CD4-positive, alpha-beta T cell treated with Interleukin-12 subunit alpha and Interleukin-12 subunit beta, for 1 hour (primary cell): ENCODE measurements at places on chromosomes 3 and 15.

DNA sequence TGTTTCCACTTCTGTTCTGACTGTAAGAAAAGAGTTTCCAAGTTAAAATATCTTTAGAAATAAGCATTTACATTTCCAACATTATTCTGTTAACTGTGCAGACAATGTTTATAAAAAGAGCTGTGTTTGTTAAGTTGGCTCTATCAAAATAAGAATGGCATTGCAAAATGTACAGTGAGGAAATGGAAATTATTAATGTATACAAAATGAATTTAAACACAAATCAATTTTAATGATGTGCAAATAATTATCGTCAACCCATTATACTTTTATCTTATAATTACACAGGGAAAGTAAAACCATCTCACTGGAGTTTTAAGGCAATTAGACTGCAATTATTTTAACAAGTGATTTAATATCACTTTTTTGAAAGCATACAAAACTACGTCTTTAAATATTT is 17.5 kb downstream of the MRPS22 start:
- no peak for DNase-seq

DNA sequence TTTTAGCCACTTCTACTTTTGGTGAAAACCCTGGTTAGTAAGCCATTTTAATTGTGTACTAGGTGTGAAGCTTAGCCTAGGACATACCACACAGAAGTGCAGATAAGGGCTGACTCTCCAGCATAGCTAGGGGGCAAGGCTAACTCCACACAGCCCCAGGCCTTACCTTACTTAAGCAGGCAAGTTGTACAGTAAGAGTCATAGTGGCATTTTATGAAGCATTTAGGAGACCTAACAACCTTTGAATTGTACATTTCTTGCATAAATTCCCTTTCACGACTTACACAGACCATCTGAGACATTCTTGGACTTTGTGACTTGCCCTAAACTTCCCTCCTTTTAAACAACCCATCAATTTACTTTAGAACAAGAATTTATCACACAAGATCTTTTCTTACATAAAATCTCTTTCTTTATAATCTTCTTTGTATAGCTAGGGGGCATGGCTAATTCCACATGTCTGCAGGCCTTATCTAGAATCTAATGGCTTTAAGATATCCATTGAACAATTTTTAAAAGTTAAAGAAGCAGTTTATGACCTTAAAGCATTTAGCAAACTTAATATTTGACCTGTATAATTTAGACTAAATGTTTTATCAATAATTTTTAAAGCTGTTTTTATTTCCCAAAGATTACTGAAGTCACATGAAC is 18.7 kb upstream of the SKIL start:
- no peak for DNase-seq

GRCh38 chr3:195757438-195757770 is 36.6 kb downstream of the MUC20 start:
- no peak for DNase-seq

DNA sequence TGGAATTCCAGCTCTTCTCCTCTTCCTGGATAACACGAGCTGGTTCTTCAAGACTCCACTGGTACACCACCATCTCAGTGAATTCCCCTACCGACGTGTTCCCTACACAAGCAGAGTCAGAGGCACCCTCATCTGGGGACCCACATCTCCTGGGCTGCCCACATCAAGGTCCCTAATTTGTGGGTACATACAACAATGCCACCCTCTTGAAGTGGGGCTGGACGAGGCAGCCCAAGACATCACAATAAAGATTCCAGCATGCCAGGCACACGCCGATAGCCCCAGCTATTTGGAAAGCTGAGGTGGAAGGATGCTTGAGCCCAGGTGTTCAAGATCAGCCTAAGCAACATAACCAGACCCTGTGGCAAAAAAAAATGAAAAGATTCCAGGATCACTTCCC is 221.2 kb upstream of the LINGO1 start:
- no peak for DNase-seq

GRCh38 chr3:123652342-123652984 is 67.6 kb upstream of the HACD2 start:
- DNase-seq = peak; percentile 24

DNA sequence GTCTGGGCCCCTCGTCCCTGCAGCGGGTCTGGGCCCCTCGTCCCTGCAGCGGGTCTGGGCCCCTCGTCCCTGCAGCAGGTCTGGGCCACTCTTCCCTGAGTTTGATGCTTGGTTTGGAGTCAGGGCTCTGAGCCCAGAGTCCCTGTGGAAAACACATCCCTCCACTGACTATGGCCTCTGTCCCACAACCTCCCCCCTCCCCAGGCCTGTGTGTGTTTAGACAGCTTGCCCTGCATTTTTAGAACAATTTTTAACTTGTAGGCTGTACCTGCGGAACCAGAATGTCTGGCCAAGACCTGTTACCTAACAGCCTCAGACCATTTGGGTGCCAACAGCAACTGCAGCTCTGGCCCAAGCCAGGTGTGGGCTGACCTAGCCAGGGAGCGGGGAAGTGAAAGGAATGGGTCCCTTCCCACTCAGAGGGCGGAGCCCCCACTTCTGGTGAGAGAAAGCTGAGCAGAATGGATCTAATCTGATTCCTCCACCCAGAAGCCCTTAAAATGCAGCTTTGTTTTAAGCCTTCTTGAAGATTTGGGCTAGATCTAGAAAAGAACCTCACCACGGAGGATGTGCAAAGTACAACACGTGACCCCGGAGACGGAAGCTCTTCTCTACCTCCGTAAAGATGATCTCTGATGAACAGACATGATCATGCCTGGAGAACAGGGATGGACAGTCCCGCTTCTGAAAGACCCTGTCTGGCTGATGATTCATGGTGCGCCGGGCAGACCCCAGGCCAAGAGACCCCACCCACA is 60.5 kb upstream of the TFRC start:
- no peak for DNase-seq

DNA sequence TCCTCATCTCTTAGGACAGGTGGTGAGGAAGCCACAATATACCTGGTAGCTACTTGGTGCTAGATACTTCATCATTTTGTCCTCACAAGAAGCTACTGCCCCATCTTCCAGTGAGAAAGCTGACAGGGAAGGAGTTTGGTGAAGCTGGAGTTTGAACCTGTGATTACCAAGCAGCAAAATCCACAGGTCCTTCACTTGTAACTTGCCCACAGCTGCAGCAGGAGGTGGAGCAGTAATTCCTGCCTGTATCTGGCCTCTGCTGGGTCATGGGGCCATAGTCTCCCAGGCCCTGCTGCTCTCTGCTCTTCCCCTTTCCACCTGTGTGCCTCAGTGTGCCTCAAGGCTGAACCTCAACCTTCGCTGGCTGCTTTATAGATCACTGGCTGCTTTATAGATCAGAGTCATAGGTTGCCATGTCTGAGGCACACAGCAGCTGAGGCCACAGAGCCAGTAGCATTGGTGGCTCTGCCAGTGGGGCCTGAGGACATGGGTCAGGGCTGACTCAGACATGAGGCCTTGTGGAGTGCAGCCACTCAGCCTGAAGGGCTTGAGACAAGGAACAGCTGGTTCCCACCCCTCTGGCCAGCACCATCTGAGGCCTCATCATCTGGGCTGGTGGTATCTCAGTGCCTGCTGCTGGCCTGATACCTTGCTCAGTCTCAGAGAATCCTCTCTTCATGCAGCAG is 11.1 kb upstream of the CHRNB4 start:
- DNase-seq = no peak

GRCh38 chr3:70994644-70995043 is 588.9 kb downstream of the FOXP1 start:
- DNase-seq = no peak

DNA sequence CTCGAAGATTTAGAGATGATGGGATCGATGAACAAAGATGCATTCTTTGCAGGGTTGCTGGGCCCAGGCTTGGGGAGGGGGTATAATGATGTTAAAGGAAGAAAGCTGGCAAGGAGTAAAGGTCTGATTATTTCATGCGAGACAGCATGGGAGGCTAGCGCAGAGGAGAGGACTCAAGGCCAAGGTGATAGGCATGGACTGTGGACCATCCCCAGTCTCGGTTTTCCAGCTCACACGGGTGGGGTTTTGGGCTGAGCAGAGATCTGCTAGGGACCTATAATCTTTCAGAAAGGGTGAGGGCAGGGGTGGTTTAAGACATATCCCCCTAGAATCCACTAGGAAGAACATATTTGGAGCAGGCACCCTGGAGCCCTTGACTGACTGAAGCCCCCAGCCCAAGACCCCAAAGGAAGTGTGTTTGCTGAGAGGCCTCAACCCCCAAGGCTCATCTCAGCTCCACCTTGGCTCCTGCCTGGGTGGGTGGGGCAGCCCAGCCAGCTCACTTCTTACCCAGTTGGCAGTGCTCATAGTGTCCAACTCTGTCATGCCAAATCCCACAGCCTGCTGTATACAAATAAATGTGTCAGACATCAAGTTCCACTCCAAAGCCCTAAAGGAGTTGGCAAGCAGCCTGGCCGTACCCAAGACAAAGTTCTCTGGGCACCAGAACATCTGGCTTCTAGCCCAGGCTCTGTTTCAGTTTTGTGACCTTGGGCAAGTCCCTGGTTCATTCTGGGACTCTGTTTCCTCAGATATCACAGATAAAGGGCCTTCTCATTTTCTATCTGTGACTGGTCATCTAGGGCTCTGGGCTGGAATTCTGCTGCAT is 17.9 kb downstream of the ACSBG1 start:
- no peak for DNase-seq

GRCh38 chr3:5431811-5432378 is 244.4 kb downstream of the EDEM1 start:
- no peak for DNase-seq

DNA sequence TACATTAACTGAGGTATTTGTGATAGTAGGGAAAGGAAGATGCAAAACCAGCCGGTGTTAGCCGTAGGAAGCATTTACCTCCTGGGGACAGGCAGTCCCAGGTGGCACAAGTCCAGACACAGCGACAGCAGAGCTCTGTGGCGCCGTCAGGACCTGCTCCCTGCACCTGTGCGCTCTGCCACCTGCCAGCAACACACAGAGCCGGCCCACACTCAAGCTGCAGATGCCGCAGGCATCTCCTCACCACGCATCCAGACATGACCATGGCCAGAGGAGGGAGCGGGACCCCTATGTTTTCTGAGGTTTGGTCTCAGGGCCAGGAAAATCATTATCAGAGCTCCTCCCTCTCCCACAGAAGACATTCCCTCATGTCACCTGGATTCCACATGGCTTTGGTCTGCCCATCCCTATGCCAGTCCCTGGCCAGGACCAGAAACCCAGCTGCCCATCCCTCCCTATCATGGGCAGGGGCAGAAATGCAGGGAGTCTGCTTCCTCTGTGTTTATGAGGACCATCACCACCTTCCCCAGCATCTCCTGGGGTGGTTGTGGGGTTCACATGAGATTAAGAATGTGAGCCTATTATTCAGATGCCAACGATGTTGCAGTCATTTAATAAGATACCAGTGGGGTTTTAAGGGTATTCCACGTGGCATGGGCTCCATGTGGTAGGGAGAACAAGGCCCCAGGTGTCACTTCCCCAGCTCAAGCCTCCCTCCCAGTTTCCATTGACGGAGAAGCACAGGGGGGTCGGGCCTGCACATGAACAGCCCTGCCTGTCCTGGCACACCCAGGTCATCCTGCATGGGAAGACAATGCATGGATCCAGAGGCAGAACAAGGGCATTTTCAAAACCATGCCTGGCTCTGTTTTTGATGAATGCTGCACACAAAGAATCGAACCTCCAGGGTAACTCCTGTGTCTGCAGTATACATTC is 251.1 kb downstream of the OCA2 start:
- DNase-seq = no peak

GRCh38 chr15:82951472-82952157 is 905 bp downstream of the HOMER2 start:
- no peak for DNase-seq

DNA sequence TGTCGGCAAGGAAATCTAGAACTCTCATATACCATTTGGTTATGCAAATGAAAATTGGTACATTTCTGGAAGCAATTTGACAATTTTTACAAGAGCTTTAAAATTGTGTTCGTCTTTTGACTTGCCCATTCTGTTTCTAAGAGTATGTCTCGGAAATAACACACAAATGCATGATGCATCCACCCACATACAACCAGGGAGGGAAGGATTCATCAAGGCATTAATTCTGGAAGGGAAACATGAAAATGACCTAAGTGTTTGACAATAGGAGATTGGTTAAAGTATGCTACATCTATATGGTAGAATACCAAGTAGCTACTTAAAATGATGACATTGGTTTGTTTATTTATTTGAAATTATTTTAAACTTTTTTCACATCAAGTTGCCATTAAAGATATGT is 58.6 kb downstream of the PIAS1 start:
- DNase-seq = no peak

DNA sequence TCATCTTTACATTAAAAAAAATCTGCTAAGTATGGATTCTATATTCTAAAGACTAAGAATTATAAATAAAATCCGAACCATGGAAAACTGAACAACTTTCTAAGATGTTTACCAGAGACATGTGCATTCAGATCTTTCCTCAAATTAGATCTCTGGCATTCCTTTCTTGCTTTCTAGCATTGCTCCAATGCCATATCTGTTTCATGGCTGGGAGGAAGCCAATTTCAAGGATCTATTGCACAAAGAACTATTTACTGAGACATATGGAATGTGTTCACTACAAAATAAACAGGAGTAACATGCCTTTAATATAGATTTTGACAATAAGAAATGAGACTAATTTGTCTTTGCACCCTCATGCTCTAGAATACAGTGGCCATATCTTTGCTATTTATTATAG is 45.1 kb upstream of the NANOGP8 start:
- no peak for DNase-seq

DNA sequence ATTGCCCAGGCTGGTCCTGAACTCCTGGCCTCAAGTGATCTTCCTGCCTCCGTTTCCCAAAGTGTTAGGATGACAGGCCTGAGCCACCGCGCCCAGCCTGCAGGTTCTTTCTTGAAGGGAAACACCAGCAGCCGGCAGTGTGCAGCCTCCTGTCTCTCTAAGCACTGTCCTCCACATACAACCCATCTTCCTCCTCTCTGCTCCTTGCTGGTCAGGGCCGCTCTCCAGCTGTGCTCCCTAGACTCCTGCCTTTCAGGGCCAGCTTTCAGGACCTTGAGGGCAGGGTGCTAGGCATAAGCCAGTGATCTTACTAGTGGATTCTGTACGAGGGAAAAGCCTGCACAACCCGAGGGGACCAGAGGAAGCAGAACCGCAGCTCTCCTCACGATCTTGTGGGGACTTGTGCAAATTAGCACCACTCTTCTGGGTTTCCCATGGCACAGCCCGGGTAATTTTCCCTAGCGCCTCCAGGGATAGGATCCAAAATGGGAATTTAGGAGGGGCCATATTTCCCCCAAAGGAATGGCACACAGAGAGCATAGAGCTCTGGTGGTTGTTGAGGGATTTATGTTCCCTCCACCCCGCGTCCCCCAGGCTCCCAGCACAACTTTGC is 18.2 kb upstream of the CORO2B start:
- DNase-seq = no peak

DNA sequence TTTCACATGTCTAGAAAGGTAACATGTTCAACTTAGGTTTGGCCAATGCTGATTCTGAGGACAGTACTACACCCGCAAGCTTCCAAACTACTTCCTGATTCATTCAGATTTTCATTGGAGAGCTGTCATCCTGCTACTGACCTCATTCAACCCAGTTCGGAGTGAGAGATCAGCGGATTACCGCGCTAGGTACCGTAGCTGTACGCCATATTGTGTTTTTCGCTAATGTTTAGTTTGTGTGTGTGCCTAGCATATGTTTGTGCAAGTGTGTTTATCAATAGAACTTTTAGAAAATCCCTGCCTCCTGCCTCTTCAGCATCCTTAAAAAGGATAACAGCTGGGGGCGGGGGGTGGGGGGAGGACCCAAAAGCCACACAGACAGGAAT is 1.1 kb downstream of the ZBTB20 start:
- DNase-seq = peak; percentile 71

- DNase-seq = no peak
Observed at GRCh38 chr3:153783106-153783505, 338.1 kb upstream of the ARHGEF26 start.
